ENCODE measurements at places on chromosomes 3 and 15.

GRCh38 chr3:59606638-59607266 lies 556.9 kb upstream of the CFAP20DC start:
- no peak for DNase-seq

DNA sequence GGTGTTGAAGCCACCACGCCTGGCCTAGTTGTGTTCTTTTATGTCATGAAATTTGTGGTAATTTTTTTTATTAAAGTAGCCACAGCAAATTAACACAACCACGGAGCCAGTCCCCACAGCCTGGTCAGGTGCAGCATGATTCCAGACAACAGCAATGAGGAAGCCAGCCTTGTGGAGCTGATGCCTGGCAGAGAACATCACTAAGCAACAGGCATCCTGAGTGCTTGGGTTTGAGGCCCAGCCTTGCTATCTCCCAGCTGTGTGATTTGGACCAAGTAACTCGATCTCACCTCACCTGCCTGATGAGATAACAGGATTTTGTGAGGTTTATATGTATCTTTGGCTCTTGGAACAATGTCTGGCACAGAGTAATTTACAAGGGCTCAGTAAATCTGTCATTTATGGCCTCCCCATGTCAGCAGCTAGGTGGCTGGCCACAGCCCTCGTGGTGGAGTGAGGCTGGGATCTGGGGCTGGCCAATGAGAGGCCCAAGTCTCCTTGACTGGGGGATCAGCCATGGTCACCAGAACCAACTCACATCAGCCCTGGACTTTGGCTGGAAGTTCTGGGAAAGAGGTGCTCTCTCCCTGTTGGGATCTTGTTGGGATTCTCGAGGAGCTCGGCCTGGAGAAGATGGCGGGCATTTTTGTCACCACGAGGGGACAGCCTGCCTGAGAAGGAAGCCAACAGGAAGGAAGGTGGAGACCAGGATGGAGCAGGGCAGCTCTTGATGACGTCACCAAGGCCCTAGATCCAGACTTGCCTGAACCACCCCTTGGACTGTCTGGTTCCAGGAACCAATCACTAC lies 22.8 kb upstream of the FLNB start:
- no peak for DNase-seq

DNA sequence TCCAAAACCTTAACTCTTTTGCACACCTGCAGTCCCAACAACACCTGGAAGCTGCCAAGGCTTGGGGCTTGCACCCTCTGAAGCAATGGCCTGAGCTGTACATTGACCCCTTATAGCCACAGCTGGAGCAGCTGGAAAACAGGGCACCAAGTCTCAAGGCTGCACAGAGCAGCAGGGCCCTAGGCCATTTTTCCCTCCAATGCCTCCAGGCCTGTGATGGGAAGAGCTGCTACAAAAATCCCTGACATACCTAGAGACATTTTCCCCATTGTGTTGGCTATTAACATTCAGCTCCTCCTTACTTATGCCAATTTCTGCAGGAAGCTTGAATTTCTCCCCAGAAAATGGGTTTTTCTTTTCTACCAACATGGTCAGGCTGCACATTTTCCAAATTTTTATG lies 231.0 kb downstream of the ZMAT3 start:
- no peak for DNase-seq

- DNase-seq: no peak
Observed at GRCh38 chr3:45773714-45774449, 22.5 kb downstream of the SLC6A20 start.

DNA sequence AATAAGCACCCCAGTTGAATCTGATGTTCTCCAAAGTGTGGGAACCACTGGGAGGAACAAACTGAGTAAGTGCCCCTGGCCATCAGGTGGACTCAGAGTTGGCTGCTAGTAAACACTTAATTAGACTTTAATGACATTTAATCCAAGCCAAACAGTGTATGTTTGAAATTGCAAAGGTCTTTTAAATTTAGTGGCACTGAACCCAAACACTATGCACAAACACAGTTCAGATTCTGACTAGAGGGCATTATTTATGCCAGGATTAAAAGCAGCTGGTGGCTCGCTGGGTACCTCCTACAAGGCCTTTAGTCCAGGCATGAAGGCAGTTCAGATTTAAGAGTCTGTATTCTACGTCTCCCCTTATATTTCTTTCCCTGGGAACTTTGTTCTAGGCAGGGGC lies 264.8 kb downstream of the CLSTN2 start:
- no peak for DNase-seq

- no peak for DNase-seq
Observed at GRCh38 chr3:148756311-148756710, 58.6 kb downstream of the AGTR1 start.

DNA sequence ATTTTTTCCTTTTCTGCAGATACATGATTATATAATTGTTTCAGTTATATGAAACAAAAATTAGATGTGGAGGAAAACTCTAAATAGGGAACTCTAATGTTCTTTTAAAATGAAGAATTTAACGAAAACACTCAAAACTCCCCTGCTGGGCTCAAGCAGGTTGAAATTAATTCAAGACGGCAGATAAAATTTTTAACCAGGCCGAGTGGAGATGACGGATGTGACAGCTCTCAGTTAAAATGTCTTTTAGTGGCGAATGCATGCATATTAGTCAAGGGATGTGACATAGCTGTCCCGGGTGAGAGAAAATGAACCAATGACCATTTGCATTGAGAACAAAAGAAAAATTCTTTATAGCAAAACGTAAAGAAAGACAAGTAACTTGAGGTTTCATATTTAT lies 110.1 kb downstream of the ROBO2 start:
- DNase-seq: no peak

- no peak for DNase-seq
Observed at GRCh38 chr3:179829401-179829800, 176.6 kb downstream of the USP13 start.

GRCh38 chr3:6180171-6180570 lies 680.7 kb upstream of the GRM7 start:
- DNase-seq: no peak
